NAMALWA (cell line): ENCODE measurements at places on chromosomes 2 and 18.
A peak's percentile ranks its signal among the peaks of the same experiment; 100 is the strongest.

- DNase-seq = no peak
Measured at GRCh38 chr18:79507546-79508480, 112.1 kb downstream of the NFATC1 start.

- no peak for DNase-seq
Measured at GRCh38 chr2:46701152-46701551, 214.5 kb downstream of the MCFD2 start.

DNA sequence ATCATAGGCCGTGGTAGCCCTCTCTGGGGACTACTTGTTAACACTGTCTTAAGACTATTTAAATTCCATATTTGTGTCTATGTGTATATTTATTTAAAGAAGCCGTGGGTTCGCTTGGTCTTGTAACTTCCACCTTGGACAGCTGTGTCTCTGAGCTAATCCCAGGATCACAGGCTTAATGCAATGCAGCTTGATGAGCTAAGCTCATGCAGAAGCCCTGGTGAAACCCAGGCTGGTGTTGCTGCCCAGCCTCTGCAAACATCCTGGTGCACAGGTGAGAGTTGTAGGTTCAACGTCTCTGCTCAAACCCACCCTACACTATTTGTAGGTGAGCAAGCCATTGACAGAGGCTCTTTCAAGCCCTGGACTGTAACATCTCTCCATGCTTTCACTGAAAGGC is 211.8 kb downstream of the FAM210A start:
- no peak for DNase-seq

- DNase-seq = no peak
Measured at GRCh38 chr18:44851856-44852621, 171.4 kb downstream of the SETBP1 start.

- DNase-seq = no peak
Measured at GRCh38 chr2:201298462-201299052, 38.2 kb downstream of the CASP8 start.

GRCh38 chr2:222732489-222733178 is 61.2 kb downstream of the MOGAT1 start:
- no peak for DNase-seq

- no peak for DNase-seq
Measured at GRCh38 chr2:187775651-187776050, 221.4 kb upstream of the TFPI start.

- no peak for DNase-seq
Measured at GRCh38 chr2:172877826-172878225, 142.2 kb downstream of the RAPGEF4 start.

DNA sequence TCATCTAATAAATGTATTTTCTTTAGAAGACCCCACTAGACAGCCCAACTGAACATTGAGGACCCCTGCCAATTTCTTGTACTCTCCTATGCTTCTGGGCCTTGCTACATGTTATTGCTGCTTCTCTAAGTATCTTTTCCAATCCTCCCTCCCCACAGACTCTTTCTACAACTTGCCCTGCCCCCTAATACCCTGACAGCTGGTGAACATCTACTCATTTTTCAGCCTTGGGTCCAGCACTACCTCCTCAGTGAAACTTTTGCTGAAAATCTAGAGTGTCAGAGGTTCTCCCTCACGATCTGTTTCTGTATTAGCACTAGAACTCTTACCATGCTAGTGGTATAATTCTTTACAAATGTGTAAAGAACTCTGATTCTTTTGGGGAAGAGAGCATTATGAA is 106.8 kb upstream of the SIX3 start:
- no peak for DNase-seq

GRCh38 chr18:25979369-25980040 is 110.9 kb downstream of the SS18 start:
- peak; percentile 58 for DNase-seq

GRCh38 chr2:202142540-202142939 is 69.5 kb downstream of the KIAA2012 start:
- no peak for DNase-seq

GRCh38 chr2:274503-274902 is 9.8 kb downstream of the ACP1 start:
- no peak for DNase-seq

DNA sequence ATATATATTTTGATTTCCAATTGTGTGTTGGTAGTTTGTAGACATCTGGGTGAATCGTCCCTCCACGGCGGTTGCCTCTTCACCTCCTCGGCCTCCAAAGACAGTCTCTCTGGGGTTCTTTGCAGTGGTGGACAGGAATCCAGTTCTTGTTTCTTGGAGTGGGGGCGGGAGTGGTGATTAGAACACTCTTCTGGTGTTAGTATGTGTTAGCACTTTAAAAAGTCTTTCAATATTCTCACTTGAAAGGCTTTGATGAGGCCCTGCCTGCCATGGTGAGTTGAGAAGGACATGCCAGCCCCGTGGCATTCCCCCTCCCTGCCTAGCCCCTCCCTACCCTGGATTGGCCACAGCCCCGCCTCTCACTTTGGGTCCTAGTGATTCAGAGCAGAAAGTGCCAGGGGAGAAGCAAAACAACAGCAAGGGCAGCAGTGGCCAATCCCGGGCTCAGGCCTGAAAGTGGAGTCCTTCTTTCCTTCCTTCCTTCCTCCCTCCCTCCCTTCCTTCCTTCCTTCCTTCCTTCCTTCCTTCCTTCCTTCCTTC is 316.8 kb upstream of the HS6ST1 start:
- no peak for DNase-seq

GRCh38 chr2:16260041-16260830 is 319.9 kb downstream of the MYCN start:
- DNase-seq = no peak

DNA sequence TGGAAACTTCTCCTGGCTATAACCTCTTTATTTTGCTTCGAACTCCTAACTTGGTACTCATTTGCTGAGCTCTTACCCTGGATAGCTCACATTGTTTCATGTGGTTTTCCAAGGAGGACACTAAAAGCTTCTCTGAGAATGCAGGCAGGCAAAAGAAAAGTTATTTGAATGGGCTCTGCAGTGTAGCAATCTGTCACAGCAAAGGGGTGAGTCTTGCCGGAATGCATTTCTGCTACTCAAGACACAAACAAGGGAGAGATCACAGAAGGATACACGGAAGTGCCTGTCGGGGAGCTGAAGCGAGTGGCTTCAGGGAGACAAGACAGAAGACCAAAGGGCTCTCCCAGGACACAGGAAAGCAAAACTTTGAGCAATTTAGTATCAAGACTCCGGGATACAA is 265.4 kb downstream of the SS18 start:
- DNase-seq = no peak

DNA sequence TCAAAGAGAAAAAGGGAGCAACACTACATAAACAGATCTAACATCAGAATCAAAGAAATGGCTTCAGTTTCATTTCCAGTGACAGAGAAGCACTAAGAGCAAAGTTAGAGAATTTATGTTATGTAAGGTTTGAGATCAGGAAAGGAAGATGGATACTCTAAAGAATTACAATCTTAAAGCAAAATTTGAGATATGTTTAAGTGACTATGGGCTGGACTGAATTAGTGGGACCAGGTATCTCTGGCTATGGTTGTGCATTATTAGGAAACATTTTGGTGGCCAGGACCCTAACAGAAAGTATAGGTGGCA is 208.2 kb downstream of the CCDC178 start:
- no peak for DNase-seq

DNA sequence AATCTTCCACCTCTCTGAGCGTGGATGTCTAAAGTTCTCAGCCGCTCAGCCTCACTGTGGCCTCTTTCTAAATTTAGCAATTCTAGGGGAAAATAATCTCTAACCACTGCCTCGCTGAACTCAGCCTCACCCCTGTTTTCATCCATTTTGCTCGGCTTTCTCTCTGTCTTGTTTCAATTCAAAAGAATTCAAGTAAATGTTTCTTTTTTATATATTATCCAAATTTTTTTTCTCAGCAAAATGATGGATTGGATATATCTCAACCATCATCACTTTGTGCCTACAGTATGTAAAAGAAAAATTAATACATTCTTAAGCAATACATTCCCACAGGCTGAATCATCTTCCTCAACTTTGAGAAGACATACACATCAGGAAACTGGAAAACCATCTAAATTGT is 24.0 kb upstream of the GALNT5 start:
- DNase-seq = no peak

GRCh38 chr18:34696671-34697070 is 13.4 kb upstream of the DTNA start:
- DNase-seq = no peak

DNA sequence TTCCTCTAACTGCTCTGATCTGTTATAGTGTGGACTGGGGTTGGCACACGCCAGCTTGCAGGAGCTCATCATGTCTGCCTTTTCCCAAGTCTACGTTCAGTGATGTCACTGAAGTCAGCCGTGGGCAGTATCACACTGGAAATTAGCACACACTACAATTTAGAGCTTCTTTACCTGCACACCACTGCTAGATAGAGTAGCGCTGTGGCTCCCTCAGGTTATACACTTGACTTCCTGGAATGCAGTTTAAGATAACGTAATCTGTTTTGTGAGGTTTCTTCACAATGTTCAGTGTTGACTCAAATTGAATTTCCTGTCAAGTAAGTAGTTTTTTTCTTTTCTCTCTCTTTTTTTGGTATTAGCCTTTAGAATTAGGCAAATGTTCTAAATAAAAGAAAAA is 487.2 kb downstream of the DCDC2C start:
- DNase-seq = no peak

DNA sequence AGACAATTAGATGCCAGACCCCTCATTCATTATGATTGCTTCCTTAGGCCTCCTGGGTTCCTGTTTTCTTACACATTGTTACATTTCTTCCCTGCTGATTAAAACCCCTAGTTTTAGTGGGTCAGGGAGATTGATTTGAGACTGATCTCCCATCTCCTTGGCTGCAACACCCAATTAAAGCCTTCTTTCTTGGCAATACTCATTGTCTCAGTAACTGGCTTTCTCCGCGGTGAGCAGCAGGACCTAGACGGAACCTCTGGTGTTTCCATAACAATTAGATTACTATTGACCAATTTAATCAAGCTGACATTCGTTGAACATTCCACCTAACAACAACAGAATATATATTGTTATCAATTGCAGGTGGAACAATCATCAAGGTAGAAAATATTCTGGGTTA is 1676.4 kb upstream of the SLC39A10 start:
- no peak for DNase-seq

GRCh38 chr18:75418293-75419005 is 9.1 kb downstream of the SMIM21 start:
- no peak for DNase-seq

DNA sequence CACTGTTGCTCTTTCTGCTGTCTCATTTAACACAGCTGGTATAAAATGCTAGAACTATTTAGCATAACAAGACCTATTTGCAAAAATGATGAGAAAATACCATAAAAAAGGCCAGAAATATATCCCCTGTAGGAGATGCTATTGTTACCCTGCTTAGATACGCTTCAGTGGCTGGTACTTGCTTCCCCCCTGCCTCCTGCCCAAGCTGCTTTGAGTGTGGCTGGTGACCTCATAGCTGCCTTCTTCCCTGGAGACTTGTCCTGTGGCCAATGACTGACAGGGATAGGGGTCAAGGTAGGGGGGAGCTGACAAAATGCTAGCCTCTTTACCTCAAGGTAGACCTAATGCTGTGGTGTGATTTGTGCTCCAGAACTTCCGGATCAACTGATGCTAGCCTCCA is 150.2 kb upstream of the ZEB2 start:
- no peak for DNase-seq

DNA sequence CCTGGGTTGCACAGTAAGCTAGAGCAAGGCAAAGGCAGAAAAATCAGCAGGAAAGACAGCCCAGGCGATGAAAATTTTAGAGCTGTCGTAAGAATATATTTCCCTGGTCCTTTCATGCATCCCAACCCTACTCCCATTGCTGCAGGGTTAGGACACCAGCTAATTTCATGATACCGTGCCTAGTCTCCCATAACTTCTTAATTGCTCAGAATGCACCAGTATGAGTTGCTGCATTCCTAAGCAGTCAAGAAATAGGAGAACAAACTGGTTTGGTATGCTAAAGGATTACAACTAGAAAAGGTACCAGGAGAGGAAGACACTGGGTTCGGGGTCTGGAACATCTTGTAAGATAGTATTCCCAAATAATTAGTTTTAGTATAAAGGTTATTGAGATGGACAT is 269.4 kb upstream of the NRXN1 start:
- DNase-seq = no peak

- no peak for DNase-seq
Measured at GRCh38 chr18:73950116-73950700, 197.4 kb downstream of the FBXO15 start.

- no peak for DNase-seq
Measured at GRCh38 chr2:96868555-96869280, 1.2 kb downstream of the SEMA4C start.

- no peak for DNase-seq
Measured at GRCh38 chr2:133026536-133027177, 356.7 kb upstream of the LYPD1 start.

GRCh38 chr18:12079491-12080237 is 14.0 kb upstream of the ANKRD62 start:
- no peak for DNase-seq

- no peak for DNase-seq
Measured at GRCh38 chr18:13374096-13374467, 155.5 kb downstream of the LDLRAD4 start.

- no peak for DNase-seq
Measured at GRCh38 chr2:197052356-197052755, 125.8 kb upstream of the PGAP1 start.

- no peak for DNase-seq
Measured at GRCh38 chr2:64485961-64486360, 32.0 kb downstream of the LGALSL start.

DNA sequence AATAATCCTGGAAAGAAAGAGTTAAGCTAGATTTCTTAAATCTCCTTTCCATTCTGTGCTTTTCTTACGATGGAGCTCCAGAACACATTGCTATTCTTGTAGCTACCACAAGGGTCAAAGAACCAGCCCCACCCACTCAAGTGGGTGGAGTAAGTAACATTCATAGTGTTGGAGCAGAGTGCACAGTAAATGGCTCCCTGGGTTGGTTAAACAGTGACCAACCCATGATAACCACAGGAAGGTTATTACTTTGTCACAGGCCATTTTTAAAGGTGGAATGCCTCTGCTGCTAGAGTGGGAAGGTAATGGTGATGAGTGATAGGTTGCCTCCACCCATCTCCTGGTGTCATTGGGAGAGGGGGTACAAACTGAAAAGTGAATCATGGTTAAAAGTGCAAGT is 13.9 kb downstream of the ARPC2 start:
- peak; percentile 67 for DNase-seq

- peak; percentile 87 for DNase-seq
Measured at GRCh38 chr2:11750422-11750821, 4.0 kb downstream of the LPIN1 start.

- DNase-seq = no peak
Measured at GRCh38 chr2:101427240-101427639, 39.9 kb upstream of the CREG2 start.

DNA sequence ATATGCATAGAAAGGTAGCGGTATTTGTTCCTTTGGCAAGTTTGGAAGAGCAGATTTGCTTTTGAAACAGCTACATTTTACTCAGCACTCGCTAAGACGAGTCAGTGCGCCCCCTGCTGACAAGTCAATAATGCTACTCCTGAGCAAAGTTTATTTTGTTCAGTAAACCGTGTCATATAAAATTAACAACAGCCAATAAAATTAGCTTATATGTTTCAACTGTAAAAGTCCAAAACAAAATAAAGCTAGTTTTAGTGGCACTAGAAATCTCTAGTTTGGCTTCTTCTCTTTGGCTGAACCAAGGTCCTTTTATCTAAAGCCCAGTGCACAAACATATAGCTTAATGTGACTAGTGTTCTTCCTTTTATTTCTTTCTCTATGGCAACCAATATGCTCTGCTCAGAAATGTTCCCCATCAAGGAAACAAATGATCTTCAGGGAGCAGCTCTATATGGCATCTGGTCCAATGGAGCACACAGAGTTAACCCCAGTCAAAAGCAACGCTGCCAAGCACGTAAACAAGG is 4.2 kb upstream of the POU3F3 start:
- DNase-seq = peak; percentile 73
